Lower leg skin (tissue), 4 donors: ENCODE measurements at places on chromosomes 3 and 15.

DNA sequence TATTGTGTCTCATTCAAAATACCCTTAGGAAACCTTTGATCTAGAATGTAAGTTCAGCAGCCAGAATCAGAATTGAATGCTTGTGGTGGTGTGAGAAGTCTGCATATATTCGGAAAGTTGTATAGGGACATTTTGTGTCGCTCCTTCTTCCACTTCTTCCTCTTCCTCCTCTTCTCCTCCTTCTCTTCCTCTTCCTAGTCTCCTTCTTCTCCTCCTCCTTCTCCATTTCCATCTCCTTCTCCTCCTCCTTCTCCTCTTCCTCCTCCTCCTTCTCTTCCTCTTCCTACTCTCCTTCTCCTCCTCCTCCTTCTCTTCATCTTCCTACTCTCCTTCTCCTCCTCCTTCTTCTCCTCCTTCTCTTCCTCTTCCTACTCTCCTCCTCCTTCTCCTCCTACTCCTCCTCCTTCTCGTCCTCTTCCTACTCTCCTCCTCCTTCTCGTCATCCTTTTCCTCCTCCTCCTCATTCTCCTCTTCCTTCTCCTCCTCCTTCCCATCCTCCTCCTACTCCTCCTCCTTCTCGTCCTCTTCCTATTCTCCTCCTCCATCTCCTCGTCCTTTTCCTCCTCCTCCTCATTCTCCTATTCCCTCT, 749.3 kb upstream of the GOLIM4 start:
- no peak for DNase-seq

- DNase-seq, result no peak
These were observed 15.9 kb upstream of the COPG1 start for GRCh38 chr3:129233538-129233937.

- peak; percentile 41 for DNase-seq
These were observed 58.4 kb downstream of the TMEM44 start for GRCh38 chr3:194574639-194575483.

GRCh38 chr3:176523114-176523513, 674.2 kb downstream of the TBL1XR1 start:
- no peak for DNase-seq
